ENCODE measurements at places on chromosomes 13 and 19.

DNA sequence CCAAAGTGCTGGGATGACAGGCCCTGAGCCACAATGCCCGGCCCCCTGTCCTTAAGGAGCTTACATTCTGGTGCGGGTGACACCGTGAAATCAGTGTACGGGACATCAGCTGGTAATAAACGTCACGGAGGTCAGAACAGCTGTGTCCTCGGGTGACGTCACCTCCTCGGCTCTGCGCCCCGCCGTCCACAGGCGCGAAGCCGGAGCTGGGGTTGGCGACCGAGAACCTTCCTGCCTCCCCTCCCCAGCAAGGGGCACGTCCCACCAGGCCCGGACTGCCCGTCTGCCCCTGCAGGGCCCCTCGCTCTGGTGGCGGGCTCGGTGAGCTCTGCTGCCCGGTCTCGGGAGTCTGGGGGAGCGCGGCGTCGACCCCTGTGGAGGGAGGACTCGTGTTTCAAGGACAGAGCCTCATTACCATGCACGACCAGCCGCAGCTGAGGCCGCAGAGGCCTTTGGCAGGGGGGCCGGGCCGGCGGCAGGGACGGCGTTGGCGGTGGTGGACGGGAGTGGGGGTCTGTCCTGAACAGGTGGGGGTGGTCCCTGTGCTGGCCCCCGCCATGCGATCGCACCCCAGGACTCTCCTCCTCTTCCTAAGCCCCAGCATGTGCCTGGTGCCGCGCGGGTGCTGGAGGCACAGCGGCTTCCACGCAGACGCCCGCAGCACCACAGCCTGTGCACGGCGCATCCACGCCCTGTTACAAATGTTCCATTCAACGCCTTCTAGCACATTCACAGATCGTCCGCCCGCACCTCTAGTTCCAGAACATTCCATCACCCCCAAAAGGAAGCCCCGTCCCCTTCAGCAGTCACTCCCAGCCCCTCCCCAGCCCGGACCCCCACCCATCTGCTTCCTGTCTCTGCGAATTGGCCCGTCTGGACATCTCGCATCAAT lies 5.4 kb downstream of the LINGO3 start:
- DNase-seq = no peak

DNA sequence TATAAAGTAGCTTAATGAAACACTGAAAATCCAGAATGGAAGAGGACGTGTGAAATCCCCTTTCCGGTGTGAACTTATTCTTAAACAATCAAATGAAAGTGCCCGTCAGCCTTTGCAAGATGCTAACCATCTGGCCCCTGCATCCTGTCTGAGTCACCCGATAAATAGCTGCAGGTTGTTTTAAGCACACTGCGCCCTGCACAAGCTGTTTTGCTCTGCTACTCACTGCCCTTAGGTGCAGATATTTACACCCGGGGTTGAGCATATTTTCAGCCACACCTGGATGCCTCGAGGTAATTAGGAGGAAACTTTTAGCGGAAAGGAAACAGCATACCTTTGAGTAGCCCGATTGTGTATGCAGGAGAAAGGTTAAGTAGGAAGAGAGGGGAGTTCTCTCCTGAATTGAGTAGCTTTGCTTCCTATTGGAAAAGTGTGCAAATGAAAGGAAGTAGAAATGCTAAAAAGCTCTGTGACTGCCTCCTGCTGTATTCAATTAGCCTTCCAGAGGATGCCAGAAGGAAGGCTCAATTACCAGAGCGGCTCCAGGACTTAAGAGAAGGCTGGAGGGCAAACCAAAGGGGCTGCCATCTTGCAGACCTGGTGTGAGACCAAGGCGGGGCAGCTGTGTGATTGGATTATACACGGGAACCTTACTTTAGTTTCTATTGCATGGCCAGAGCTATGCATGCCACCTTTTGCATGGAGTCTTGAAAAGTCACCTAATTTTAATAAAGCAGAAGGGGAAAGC lies 42.5 kb downstream of the IRS2 start:
- peak; percentile 39 for DNase-seq

- DNase-seq = no peak
Measured at GRCh38 chr19:17611462-17612244, 56.2 kb downstream of the COLGALT1 start.

- no peak for DNase-seq
Measured at GRCh38 chr19:3189702-3190469, 4.2 kb downstream of the NCLN start.

DNA sequence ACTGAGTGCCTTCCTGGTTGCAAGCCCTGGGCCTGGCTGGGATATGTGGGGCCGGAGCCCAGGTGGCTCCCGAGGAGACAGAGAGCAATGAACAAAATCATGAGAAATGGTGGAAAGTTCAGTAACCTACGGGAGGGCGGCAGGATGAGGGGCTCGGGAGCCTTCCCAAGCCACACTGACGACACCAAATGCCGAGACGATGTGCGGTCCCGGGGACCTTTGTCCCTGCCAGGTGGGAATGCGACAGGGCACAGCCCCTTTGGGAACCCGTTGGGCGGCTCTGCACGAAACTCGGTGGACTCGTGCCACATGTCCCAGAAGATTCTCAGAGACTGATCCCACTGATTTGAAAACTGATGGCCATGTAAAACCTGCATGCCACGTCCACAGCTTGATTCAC lies 11.7 kb upstream of the ZNF14 start:
- no peak for DNase-seq

- peak; percentile 48 for DNase-seq
Measured at GRCh38 chr13:77429320-77430142, 102.6 kb upstream of the MYCBP2 start.

DNA sequence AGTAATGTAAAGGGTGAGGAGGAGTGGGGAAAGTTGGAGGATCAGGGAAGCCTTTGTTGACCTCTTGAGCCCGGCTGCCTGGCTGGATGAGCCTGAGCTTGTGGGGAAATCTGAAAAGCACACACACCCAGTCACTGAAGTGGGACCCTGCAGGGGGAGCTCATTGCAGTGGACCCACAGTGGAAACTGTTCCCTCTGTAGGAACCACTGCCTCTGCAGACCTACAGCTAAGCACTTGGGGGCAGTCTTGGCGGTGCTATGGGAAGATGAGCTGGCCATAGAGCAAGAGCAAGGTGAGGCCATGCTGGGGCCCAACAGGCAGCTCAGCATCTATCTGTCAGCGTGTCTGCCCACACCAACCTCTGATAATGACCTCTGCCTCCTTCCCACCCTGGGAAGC lies 294.8 kb downstream of the TSHZ3 start:
- DNase-seq = peak; percentile 41

- DNase-seq = no peak
Measured at GRCh38 chr19:4164262-4164661, 10.8 kb downstream of the CREB3L3 start.

DNA sequence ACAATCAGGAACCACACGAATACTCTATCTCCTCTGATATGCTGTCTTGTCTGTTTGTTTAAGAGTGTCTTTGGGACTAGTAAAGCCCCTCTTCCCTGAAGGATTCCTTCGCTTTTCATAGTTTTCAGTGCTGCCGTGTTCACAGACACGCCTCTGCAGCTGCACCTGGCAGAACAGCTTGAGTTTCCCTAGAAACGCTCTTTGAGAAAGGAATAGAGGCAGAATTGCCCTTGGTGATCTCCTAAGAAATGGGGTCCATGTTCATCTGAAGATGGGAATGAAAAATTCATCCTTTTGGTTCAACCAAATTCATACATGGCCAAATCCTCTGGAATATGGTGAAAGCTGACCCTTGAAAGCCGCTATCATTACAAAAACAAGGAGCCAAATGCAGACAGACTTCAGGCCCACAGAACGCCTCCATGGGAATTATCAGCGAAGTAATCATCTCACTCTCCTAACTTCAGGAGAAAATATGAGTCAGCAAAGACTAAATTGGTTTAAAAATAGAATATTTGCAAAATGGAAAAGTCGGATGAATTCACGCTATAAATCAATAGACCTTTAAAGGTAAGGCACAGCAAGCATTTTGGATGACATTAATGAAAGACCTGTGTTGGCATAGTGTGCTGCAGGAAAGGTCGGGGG lies 5.5 kb downstream of the SACS start:
- DNase-seq = no peak

GRCh38 chr19:21839976-21840375 lies 4.0 kb upstream of the ZNF43 start:
- DNase-seq = no peak

DNA sequence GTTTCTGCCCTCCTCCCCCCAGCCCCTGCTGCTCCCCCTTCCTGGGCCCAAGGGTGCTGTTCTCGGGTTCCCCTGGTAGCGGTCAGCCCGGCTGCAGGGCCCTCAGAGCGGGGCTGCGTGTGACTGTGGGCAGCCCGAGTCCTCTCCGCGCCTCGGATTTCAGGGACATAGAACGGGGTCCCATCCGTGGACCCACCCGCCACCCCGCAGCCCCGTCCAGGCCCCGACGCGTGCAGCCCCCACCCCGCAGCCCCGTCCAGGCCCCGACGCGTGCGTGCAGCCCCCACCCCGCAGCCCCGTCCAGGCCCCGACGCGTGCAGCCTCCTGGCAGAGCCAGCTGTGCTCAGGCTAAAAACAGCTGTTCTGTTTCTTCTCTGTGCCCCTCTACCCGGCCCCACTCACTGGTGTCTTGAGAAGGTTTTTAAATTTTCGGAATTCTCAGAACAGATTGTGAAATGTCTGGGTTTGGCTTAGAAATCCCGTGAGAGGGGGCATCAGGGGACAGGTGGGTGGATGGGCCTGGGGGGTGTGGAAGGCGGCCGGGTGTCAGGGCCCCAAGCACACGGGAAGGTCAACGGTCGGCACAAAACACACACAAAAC lies 5.5 kb upstream of the PRTN3 start:
- no peak for DNase-seq

DNA sequence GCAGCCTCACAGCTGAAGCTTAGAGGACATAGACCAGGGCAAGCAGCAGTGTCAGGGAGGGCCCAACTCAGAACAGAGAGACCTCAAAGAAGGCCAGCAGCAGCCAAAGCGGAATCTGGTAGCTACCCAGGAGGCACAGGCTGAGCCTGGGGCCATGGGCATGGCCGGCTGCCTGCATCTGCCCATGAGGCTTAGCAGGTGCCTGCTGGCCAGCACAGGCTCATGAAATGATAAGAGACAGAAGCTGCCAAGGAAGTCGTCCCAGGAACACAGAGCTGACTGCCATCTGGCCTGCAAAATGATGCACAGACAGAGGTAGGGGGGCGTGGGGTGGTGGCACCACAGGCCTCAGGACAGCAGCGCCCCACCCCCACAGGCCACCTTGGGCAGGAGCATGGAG lies 29.2 kb downstream of the TUBA3C start:
- DNase-seq = no peak

DNA sequence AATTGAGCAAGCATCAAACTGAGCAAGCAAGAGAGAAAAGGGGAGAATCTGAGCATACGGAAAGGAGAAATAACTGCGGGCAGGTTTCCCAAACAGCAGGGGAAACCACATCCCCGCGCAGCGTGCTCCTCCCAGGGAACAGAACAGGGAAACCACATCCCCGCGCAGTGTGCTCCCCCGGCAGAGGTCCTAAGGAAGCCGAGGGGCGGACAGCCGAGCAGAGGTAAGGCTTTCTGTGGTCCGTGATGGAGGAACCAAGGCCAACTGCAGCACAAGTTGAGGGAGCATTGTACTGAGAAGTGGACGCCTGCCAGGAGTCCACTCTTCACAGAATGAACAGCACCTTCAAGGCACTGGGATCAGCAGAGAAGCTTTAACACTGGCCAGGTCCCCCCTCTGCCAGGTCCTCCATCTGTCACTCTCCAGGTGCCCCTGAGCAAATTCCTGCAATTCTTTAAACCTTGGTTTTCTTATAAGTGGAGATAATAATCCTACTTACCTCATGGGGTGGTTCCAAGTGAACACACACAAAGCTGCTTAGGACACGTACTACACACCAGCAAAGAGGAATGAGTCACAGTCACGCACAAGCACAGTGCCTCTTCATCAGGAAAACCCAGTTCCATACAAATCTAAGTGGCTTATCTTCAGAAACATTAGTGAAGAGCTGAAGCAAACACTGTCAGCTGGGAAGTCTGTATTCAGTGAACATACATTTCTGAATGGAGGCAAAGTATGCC lies 23.0 kb upstream of the LAMP1 start:
- DNase-seq = no peak

DNA sequence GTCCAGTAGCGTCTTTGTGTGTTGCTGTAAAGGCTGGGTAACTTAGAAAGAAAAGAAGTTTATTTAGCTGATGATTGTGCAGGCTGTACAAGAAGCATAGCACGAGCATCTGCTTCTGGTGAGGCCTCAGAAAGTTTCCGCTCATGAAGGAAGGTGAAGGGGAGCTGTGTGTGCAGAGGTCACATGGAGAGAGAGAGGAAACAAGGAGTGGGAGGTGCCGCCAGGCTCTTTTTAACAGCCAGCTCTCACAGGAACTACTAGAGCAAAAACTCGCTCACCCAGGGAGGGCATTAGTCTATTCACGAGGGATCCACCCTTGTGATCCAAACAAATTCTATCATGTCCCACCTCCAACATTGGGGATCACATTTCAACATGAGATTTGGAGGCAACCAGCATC lies 99.8 kb downstream of the GPR12 start:
- no peak for DNase-seq

- DNase-seq = no peak
Measured at GRCh38 chr19:56933014-56933705, 92.6 kb upstream of the PEG3 start.

DNA sequence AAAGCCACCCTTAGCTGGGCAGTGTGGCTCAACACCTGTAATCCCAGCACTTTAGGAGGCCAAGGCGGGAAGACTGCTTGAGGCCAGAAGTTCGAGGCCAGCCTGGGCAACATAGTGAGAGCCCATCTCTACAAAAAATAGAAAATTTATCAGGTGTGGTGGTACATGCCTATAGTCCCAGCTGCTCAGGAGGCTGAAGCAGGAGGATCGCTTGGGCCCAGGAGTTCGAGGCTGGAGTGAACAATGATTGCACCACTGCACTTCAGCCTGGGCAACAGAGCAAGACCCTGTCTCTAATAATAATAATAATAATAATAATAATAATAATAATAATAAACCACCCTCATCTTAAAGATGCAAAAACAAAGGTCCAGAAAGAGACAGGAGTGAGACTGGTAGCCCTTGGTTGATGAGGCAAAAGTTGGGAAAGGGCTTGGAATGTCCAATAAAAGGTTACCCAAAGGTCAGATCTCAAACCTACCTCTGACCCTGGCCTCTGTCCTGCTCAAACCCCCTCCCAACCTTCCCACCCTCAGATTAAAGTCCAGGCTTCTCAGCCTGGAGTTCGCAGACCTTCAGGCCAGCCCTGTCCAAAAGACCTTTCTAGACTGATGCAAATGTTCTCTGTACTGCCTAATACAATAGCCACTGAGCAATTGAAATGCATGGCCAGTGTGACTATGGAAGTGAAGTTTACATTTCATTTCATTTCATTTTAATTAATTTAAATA lies 9.1 kb downstream of the ZNF575 start:
- no peak for DNase-seq

GRCh38 chr19:5144545-5145179 lies 175.7 kb downstream of the KDM4B start:
- DNase-seq = no peak

- no peak for DNase-seq
Measured at GRCh38 chr13:45516757-45517156, 52.0 kb downstream of the COG3 start.

DNA sequence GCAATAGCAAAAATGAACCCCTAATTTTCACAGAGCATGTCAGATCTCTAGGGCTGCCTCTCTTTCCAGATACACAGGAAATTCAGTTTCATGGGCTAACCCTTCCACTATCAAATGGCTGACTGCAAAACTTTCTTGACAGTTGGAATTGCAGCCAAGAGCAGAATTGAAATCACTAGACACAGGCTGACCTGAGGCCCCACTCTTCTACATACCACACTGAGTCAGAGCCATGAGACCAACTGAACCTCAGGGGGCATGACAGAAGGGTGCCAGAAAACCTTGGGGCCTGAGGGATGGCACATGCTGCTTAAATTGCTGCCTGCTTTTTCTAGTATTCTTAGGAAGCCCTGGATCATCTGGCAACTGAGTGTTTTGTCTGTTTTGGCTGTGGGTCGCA lies 1.7 kb upstream of the DLEU7 start:
- no peak for DNase-seq

GRCh38 chr13:47294691-47295090 lies 397.8 kb upstream of the HTR2A start:
- no peak for DNase-seq
